Smooth muscle cell of the brain vasculature (primary cell): ENCODE measurements at places on chromosomes 6 and 20.

DNA sequence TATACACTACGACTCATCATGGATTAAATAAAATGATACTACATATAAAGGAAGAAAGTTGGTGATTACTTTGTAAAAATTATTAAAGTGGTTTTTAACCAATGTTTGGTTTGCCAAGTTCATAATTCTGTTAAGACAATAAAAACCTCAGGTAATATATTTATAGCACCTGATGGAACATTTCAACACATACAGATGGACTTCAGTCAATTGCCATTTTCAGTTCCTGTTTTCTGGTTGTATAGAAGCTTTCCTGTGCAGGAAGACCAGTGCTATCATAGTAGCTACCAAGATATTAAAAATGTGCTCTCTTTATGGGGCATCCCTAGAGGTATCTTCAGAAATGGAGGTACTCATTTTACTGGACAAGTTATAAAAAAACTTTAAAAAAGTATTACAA lies 1686.4 kb downstream of the GRIK2 start:
- no peak for DNase-seq

DNA sequence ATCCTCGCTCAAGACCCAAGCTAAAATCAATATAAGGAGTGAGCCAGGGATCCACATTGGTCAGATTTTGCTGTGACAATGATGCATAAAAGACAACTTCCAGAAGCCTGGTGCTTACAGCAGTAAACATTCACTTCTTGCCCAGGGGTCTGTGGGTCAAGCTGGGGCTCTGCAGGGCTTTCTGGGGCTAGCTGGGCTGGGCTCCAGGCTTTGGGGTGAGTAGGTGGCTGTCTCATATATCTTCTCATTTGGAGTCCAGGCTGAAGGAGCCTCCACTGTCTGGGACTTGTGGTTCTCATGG lies 25.8 kb upstream of the TOP1 start:
- no peak for DNase-seq

GRCh38 chr6:33692760-33693158 lies 18.7 kb downstream of the UQCC2 start:
- DNase-seq: no peak

- no peak for DNase-seq
Measured at GRCh38 chr6:32825966-32826365, 9.2 kb upstream of the HLA-DOB start.

GRCh38 chr20:21230220-21230619 lies 72.9 kb upstream of the XRN2 start:
- DNase-seq: no peak

GRCh38 chr20:34874094-34874654 lies 1.5 kb upstream of the GGT7 start:
- DNase-seq: peak; percentile 73

DNA sequence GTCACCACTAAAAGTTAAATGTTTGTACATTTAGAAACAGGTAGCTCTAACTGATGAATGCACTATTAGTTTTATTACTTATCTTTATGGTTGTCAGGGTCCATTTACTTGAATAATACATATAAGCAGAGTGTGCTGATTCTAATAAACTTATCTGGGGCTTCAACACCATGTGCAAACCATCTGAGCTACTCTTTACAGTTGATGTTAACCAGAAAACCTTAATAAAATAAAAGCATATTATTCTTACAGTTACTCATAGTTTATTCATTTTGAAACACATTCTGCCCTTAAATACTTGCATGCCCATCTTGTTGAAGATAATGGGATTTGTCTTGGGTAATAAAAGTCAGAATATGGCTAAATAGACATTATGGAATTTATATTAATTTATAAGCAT lies 1042.2 kb downstream of the EPHA7 start:
- DNase-seq: no peak

DNA sequence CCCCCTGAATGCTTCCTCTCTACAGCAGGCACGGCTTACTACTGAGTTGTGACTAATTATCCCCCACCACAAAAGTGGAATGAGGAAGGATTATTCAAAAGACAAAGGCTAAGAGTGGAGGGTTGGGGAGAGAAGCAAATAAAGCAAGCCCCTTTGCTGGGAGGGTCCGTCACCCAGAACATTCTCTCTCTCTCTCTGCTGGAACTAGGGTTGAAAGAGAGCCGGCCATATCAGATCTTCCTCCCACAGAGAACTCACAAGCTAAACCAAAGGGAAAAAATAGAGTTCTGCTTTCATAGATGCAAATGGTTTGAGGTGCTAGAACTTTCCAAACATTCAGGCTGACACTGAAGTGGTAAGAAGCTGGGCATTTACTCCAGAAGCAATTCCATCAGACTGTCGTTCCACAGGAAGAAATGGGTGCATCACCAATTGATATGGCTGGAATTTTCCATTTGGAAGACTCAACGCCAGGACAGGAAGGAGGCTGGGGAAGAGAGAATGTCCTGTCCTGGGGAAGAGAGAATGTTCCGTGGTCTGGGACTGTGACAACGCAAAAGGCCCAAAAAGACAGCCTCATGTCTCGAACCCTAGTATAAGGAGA lies 7.9 kb downstream of the ZMYND8 start:
- DNase-seq: no peak

GRCh38 chr6:137323860-137324259 lies 104.7 kb upstream of the IFNGR1 start:
- no peak for DNase-seq

DNA sequence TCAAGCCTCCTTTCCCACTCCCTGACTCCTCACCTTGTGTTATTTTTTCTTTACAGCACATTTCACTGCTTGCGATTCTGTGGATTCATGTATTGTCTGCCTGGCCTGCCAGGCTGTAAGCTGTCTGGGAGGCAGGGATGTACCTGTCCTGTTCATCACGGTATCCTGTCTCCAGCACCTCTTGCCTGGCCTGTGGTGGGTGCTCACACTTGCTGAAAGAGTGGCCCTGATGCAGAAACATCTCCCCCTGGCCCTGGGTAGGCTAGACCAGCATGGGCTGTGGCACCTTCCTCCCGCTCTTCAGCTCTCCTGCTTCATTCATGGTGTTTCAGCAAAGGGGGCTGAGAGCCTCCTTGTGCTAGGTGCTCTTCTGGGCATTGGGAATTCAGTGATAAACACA lies 60.1 kb upstream of the KCNG1 start:
- DNase-seq: no peak

DNA sequence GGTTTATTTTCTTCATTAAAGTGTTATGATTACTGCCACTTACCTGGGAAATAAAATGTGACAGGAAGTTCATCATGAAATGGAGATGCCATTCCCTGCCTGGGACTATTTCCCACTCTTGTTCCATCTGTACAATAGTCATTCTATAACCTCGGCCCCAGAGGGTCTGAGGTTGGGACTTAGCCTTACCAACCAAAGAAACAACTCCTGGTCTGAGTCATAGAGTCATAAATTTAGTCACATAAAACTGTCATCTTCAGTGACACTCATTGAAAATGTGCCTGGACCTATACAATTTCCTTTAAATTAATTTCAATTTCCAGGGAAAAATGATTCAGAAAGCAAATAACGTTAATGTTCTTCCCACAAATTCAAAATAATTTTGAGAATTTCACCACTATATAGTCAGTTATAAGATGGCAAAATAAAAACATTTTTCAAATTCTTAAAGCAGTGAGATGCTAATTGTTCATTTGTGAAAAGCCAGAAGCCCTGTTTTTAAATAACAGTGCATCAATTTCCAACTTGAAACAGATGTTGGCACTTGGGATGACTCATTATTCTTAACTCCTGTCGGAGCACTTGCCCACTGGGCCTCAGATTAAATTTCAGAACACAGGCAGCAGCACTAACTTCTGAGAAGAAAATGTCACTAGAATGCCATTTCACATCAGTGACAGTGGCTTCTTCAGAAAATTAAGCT lies 201.2 kb upstream of the SMLR1 start:
- peak; percentile 15 for DNase-seq

GRCh38 chr6:90811596-90812226 lies 224.8 kb upstream of the MAP3K7 start:
- DNase-seq: no peak

- no peak for DNase-seq
Measured at GRCh38 chr6:160132776-160133338, 11.2 kb downstream of the SLC22A1 start.

- DNase-seq: no peak
Measured at GRCh38 chr6:73231986-73232391, 6.7 kb upstream of the KHDC1L start.

GRCh38 chr20:47334022-47334551 lies 22.4 kb downstream of the ZMYND8 start:
- DNase-seq: peak; percentile 92

GRCh38 chr6:61586934-61587537 lies 699.0 kb downstream of the KHDRBS2 start:
- DNase-seq: no peak

DNA sequence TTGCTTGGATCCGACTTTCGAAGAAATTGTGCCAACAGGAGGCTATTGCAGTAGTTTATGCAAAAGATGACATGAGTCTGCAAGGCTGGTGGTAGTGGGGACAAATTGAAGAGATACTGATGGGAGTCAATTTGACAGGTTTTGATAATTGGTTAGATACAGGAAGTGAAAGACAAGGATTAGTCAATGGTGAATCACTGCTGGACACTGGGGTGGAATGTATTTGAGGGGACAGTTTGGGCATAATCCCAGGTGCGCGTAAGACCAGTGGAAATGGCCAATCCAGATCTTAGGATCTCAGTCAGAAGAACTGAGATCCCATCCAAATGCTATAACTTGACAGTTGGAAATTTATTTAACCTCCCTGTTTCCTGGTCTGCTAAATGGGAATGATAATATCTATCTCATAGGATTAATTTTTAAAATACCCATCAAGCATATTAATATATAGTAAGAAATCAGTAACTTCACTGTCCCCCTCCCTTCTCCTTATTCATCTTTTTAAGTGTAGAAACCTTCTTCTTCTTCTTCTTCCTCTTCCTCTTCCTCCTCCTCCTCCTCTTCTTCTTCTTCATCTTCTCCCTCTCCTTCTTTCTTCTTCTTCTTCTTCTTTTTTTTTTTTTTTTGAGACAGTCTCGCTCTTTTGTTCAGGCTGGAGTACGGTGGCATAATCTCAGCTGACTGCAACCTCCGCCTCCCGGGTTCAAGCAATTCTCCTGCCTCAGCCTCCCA lies 30.9 kb upstream of the ERVFRD-1 start:
- no peak for DNase-seq

DNA sequence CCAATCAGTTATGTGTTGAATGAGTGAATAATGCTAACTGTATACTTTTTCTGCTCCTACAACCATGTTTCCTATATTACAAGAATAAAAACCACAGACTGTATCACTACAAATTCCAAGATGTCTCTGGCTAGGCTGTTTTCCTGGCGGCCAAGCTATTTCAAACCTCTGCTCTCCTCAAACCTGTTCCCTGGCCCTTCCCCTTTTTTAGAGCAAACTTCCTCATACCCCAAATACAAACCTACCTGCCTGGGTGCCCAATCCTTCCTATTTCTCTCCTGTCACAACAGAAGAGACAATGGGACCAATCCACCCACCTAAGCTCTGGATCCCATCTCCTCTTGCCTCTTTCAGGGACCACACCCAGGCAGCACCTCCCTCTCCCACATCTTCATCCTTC lies 7.5 kb downstream of the TOMM34 start:
- DNase-seq: no peak

DNA sequence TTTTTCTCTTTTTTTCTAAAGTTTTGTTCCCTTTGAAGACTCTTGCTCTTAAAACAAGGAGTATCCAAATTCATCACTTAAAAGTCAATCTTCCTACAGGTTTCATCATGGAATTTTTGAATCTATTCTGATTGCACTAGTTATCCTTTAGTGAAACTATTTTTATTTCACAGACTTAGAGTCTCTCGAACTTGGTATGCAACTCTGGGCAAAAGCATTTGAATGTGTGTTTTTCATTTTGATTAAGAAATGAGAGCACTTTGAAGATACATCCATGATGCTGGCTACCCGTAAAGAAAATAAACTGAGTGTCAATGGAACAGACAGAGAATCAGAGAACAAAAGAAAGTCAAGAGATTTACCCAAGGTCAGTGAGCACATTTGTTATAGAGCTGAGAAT lies 586.5 kb downstream of the EPM2A start:
- no peak for DNase-seq

- DNase-seq: peak; percentile 84
Measured at GRCh38 chr20:34069341-34070078, 42.5 kb downstream of the EIF2S2 start.

- no peak for DNase-seq
Measured at GRCh38 chr6:6793388-6794250, 205.1 kb downstream of the LY86 start.

DNA sequence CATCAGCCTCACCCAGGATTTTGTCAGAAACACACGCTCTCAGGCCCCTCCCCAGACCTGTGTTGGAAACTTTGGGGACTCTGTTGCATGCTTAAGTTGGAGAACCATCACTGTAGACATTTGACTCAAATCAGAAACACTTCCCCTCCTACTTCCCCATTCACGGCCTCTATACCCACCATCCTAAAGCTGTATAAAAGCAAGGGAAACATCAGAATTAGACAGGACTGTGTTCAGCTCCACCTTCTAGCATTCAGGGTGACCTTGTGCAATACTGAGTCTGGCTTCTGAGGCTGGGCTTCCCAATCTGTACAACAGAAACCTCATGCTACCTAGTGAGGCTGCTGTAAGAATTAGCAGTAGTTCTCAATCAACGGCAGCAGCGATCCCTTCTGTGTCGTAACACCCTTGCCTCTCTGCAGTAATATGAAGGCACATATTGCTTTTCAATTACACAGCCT lies 252.3 kb downstream of the LY86 start:
- no peak for DNase-seq

- no peak for DNase-seq
Measured at GRCh38 chr6:20717743-20718142, 183.5 kb downstream of the CDKAL1 start.

DNA sequence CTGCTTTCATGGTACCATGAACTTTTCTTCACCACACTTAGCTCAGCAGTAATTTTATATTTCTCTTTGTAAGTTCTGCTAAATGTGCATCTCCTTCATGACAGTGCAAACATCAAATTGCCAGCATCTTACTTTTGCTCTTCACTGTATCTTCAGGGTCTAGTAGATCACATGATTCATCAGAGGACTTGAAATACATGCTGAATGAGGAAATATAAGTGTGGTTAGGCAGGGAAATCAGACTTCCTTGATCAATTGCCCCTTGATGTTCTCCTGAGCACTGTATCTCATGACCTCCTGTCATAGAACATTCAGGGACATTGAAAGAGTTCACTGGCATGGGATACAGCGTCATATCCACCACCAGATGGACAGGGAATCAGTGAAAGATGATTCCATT lies 25.3 kb upstream of the POLR1H start:
- no peak for DNase-seq

GRCh38 chr20:63737945-63738686 lies 1.5 kb upstream of the SLC2A4RG start:
- no peak for DNase-seq

- peak; percentile 94 for DNase-seq
Measured at GRCh38 chr20:36773597-36774390, at the start of gene DSN1. Gene DSN1, minus strand, starts transcription at chr20:36773763. Its CDS starts 2,305 bp downstream, at chr20:36771458.

DNA sequence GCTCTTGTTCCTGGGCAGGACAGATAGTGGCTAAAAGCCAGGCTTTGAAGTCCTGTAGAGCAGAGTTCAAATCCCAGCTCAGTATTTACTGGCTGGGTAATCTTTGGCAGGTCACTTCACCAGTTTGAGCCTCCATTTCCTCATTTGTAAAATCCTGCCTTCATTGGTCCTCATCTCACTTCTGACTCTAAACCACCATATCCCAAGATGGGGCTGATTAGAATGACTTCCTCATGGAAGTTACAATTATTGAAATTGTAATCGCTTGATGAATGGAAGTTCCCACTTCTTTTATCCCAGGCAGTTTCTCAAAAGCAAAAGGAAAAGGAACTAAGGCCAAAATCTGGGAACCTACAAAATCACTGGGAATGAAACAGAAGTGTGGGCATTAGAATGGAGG lies 35.9 kb upstream of the B4GALT5 start:
- no peak for DNase-seq

GRCh38 chr6:7100753-7101081 lies 7.0 kb upstream of the RREB1 start:
- DNase-seq: no peak
